NCI-H1436 treated with DMSO at 0.1 percent for 48 hours (cell line): ENCODE measurements at places on chromosomes 6 and 20.

GRCh38 chr6:129321303-129321702 is 388.7 kb downstream of the ARHGAP18 start:
- DNase-seq: no peak

GRCh38 chr6:35048631-35049083 is 92.5 kb downstream of the TCP11 start:
- no peak for DNase-seq

DNA sequence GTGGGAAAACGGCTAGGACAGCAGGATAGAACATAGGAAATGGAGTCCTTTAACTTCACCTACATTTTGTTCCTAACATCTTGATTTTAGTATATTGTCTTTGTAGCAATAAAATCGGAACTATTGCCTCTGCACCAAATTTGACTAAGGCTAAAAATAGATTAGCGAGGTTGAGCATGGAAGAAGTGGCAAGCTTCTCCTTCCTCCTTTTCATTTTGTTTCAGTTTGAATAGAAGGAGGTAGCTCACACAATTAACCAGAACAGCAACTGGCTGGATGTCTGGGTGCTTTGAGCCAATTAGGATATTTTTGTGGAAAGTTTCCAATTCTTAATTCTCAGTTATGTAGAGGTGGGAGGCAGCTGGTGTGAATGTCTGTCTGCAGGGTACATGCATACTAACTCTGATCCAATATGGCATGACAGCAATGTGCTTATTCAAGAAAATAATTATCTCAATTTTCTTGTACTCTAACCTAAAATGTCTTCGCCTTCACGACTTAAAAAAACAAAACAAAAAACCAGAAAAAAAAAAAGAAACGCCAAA is 3.1 kb upstream of the HECA start:
- no peak for DNase-seq

DNA sequence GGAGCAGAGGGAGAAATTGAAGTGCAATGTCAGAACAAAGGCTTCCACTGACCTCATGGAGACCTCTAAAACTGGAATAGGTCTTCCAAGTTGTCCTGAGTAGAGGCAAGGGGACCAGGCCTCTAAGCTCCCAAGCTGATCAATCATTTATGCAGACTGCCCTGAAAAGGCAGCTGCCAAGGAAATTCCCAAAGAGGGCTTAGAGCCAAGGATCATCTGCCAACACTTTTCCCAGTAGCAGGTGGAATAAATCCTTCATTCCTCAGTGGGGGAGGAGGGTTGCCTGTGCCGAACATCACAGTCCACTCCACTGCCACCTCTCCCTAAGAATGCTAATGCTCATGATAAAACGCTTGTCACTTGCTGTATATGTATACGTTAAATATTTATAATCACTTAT is 29.3 kb upstream of the RALY start:
- no peak for DNase-seq

DNA sequence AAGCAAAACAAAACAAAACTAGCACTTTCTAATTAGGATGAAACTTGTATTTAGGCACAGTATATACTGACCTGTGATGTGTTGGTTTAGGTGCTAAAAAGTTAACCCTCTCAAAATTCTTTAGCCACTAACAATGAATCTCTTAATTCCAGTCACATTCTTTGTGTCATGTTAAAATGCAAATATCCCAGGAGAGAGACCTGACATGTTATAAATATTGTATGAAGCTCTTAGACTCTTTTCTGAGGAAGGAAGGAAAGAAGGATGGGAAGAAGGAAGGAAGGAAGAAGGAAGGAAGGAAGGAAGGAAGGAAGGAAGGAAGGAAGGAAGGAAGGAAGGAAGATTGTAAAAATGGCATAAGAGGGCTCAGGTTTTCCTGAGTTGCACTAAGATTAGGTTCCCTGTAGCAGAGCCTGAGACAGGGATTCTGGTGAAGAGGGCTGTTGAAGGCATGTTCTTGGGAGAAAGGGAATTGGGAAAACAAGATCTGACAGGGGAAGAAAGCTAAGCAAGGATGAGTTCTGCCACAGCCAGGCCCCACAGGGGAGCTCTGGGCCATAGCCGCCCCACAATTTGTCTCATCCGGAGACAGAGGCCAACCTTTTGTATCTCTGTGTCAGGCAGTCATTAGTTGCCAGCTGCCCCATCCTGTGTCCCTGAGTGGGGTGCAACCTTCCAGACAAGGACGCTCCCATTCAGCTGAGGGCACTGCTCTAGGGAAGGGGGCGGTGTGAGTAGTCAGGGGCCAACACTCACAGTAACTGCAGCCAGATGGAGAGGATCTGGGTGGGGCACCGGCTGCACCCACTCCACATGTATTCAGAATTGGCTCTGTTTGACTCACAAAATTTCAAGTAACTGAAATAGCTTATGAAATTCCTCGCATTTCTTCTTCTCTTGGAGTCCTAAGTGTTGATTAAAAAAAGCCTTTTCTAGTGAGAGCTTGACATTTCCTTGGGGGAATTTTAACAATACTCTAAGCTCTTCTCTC is 189.3 kb upstream of the ARG1 start:
- no peak for DNase-seq

DNA sequence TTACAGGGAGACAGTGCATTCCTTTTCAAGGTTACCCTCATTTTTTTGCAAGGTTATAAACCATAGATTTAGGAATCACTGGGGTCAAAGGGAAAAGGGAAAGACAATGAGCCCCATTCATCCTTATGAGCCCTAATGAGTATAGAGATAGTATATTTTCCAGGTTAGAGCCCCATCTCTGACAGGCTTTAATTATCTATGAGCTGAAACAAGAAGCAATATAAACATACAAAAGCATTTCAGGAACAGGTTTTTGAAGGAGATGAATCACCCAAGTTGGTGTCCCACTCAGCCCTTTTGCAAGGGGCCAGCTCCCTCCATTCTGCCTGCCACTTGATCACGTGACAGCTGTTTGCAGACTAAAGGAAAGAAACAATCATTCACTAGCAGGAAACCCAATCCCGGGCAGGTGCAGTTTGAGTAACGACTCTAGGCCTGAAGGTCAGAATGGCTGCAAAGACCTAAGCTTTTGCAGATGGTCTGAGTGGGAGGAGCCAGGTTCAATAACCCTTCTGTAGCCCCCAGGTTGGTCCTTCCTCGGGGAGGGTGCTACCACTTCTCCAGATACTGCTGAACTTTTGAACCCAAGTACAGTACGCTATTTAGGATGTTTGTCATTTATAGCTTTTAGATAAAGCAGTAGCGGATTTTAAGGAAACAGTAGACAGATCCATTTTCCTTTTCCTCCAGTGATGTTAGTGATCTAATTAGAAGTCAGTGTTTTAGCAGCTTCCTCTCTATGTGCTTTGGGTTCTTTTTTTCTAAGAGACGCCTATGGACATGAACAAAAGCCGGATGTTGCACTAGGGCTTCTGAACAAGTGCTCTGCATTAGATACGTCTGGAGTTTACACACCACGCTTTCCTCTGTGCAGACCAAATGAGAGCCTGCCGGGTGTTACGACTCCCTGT is 253.2 kb downstream of the SOX4 start:
- peak; percentile 76 for DNase-seq

DNA sequence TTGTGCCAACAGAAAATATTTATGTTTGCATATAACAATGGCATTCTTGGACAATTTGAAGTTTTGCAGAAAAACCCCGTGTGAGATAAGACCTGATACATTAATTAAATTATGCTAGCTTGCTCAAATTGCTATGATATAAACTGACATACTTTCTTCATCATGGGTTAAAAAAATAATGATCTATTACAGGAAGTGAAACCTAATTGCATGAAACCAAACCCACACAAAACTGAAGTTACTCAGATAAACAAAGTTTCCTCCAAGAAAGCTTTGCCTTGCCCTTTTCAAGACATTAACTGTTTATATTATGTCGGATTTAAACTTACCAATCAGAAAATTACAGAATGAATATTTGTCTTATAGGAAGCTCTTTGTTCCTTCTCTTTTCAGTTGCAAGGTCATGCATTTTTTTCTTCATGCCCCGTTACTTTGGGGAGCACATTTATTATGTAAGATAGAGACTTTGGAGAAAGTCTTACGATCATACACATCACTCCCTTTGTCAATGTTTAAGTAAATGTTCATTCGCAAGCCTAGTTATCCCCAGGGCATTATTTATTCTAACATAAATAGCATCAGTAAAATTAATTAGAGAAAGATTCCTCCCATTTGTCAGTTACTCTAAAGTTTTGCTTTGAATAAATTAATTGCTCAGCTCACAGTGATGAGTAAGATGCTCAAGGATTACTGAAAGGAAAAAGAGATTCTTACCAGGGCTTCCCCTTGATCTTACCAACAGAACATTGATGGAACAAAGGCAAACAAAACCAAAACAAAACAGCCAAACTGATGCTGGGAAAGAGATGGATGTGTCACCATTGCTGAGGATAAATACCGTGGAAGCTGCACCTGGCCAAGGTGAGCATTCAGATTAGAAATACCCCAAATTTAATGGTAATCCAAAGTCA is 14.8 kb upstream of the TMEM244 start:
- DNase-seq: no peak

GRCh38 chr20:64145458-64146300 is 18.6 kb upstream of the MYT1 start:
- DNase-seq: no peak

DNA sequence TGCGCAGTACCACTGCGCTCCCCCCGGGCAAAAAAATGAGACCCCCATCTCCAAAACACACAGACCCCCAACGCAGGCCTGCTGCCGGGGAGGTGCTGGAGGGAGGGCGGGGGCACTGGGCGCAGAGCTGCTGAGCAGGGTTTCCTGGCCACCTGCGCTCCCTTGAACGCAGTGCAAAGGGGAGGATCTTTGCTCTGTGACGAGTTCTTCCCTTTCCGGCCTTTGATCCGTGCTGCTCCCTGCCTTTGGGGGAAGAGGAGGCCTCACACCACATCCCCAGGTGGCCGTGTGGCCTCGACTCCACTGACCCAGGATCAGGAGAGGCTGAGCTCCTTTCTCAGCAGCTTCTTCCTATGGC is 8.9 kb upstream of the COL20A1 start:
- DNase-seq: no peak

DNA sequence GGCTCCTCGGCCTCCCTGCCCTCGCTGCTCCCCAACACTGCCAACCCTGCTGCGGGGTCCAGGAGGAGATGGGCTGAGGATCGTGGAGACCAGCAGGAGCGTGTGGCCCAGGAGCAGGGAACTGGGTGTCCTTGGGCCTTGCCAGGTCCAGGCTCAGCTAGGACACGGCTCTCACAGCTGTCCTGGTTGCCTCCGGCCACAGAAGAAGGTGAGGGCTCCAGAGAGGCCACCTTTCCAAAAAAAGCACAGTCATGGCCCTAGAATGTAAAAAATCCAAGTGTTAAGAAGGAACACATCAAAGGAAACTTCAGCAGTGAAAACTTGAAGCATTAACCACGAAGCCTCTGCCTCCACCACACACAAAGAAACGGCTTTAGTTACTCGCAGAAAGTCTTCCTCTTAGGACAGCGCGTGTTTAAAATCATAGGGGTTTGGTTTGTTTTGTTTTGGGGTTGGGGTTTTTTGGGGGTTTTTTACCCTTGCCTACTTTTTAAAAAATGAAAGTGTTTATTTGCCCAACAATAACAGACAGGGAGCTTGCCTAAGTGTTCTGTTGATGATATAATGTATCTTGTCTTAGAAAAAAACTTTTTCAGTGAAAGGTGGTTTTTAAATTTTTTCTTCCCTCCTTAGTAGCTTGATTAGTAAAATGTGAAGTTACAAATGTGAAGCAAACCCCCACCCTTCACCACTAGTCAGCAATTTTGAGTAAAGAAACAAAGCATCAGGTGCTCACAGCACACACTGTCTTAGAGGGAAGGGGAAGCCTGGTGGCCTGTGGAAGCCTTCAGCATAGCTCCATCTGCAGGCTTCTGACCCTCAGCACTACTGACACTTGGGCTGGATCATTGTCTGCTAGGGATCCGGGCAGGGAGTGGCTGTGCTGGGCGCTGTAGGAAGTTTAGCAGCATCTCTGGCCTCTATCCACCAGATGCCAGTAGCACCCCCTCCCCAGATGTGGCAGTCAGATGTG is 60.0 kb downstream of the PTPN1 start:
- DNase-seq: no peak

DNA sequence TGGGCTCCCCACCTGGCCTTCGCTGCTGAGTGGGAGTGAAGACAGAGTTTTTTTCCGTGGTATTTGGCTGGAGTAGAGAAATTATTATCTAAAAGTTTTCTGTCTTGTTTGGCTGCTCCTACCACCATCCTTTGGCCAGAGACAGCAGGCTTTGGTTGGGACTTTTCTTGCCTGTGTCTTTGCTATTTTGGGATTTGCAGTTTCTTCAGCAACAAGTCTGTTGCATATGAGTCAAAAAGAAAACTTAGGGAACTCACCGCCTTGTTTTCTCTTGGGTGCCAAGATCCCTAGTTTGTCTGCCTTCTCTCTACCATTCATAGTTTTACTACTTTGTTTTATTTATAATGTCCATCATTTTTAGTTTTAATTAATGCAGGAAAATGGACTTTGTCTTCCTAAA is 683.8 kb downstream of the DOK5 start:
- no peak for DNase-seq

DNA sequence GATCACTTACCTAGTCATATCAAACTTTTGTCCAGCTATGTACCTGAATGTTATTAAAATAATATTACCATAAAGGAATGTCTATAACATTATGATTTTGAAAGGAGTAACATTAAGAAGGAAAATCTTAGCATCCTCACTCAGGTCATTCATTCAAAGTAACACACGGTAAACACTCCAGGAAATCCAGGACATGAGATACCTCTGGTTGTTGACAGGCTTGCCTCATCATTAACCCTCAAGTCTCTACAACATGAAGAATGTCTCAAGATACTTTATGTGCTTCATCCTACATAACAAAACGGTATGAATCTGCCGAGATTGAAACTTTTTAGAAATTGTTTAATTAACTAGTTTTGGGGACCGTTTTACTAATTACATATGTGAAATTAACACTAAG is 690 bp upstream of the FILIP1 start:
- no peak for DNase-seq

GRCh38 chr20:31237763-31238162 is 19.7 kb upstream of the DEFB115 start:
- DNase-seq: no peak

GRCh38 chr20:40960521-40960956 is 68.1 kb upstream of the TOP1 start:
- no peak for DNase-seq

GRCh38 chr20:31815408-31816188 is 3.6 kb upstream of the MYLK2 start:
- no peak for DNase-seq

DNA sequence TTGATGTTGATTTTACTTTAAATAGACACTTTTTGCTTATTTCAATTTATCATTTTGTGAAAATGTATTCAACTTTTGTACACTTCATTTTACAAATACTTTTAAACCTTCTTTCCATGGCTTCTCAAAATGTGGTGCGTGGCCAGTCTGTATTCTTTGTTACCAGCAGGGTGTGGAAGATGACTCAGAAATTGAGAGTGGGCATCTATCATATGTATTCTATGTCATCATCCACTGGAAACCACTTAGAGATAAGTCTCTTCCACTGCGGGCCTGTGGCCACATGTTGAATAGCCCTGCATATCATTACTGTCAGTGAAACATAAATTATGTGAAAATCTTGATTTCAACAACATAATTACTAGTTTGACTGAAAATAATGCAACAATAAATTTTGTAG is 52.6 kb upstream of the MC3R start:
- DNase-seq: no peak
